ENCODE measurements at places on chromosomes 5 and 9.
A peak's percentile ranks its signal among the peaks of the same experiment; 100 is the strongest.

DNA sequence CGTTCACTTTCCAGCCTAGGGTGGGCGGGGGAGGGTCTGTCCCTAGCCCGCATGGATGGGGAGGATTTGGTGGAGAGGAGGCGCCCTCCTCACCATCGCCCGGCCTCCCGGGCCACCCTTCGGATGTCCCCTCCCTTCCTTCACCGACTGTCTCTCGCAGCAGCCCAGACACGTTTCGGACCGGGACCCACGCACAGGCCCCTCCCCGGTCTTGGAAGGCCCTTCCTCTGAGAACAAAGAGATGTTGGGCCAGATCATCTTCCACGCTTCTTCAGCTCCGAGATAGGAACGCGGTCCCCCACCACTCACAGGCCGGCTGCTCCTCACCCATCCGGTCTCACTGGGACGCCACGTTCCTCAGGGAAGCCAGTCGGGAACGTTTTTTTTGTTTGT is 640 bp upstream of the DPM2 start:
- no peak for DNase-seq

- DNase-seq: no peak
Observed at GRCh38 chr5:54988817-54989216, 3.4 kb upstream of the ESM1 start.

DNA sequence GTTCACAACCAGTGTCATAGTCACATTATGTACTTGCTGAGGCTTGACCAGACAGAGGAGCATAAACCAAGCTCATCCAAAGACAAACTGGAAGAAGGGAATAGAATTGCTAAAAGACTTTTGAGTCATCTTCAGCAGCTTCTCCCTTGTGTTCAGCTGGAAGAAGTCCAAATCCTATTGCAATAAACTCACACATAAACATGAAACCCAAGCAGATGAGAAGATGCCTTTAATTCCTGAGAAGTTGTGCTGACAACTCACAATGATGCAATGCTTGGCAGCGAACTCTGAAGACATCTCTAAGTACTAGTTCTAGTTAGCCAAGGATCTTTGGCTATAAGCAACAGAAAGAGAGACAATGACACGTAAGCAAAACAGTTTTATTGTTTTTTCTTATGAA is 642.1 kb downstream of the KCTD16 start:
- DNase-seq: no peak

DNA sequence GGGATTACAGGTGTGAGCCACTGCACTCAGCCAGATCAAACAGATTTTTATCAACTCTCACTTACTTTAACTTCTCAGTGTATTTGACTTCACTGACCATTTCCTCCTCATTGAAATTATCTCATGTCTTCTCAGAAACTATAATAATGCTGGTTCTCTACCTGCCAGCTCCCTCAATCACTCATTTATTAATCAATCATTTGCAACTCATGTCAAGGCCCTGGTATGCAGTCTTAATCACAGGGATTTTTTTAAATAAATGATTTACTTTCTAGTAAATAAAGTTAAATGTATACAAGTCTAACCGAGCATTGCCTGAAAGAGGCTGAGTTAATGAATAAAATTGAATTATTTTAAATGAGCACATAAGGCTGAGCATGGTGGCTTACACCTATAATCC is 63.3 kb downstream of the PLPP1 start:
- DNase-seq: no peak

GRCh38 chr9:16869882-16870595 is 431 bp downstream of the BNC2 start:
- DNase-seq: no peak

DNA sequence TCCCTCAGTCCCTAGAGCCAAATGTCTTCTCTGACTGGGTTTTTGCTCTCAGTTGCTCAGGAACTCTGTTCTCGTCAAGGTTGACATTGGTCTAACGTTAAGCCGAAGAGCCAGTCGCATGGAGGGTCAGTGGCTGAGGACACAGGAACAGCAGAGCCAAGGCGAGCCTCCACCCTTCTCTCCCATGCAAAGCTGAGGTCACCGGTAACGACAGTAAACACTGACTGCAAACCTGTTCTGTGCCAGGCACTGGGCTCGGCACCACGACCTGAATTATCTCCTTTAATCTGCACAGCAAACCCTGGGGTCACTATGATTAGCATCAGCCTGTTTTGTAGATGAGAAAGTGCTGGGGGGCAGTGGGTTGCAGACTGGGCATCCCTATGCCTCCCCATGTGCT is 171.0 kb downstream of the COL23A1 start:
- no peak for DNase-seq

GRCh38 chr5:75049456-75050351 is 2.7 kb downstream of the GCNT4 start:
- peak; percentile 52 for DNase-seq

- DNase-seq: no peak
Observed at GRCh38 chr9:31740705-31741104, 643.7 kb upstream of the ACO1 start.

- no peak for DNase-seq
Observed at GRCh38 chr5:106757672-106758071, 913.1 kb downstream of the EFNA5 start.

GRCh38 chr9:100466829-100467221 is 6.1 kb upstream of the TMEFF1 start:
- DNase-seq: no peak

GRCh38 chr5:124743602-124744169 is 2.8 kb downstream of the ZNF608 start:
- no peak for DNase-seq

DNA sequence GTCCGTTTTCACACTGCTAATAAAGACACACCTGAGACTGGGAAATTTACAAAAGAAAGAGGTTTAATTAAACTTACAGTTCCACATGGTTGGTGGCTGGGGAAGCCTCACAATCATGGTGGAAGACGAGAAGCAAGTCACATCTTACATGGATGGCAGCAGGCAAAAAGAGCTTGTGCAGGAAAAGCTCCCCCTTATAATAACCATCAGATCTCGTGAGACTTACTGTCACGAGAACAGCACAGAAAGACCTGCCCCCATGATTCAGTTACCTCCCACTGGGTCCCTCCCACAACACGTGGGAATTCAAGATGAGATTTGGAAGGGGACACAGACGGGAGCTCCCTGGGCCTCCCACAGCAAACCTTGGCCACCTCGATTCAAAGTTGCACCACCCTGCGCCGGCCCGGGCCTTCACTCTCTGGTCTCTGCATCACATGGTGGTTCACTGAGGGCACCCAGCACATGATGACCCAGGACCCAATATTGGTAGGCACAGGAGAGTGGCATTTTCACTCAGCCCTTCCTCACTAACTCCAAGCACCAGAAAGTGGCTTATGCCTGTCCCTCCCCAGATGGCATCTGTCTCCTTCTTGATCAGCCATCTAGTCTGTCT is 21.0 kb upstream of the TDRD7 start:
- DNase-seq: no peak

DNA sequence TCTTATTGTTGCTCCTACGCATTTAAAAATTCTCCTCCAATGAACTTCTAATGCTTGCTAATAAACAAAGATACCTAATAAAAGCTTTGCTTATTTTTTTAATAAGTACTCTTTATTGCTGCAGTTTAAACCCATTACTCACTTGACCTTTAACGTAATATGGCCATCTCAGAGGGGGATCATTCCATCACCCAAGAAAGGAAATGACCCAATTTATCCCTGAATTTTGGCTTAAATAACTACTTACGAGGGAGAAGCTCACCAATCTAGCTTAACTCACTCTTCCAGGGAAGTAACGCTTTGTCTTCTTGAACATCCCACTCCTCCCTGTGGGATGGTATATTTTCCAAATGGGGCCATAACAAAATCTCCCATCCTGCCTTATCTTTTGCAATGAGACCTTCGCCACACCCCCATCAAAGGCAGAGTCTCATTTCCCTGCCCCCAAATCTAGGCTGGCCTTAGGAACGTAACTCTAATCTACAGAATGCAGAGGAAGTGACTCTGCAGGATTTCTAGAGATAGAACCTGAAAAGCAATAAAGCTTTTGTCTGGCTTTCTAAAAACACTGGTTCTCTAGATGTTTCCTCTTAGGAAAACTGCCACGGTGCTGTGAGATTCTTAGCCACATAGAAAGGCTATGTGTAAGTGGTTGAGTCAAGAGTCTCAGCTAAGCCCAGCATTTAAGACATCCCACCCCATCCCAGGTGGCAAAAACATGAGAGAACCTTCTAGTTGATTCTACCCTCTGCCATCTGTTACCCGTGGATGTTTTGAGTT is 310.0 kb downstream of the ASTN2 start:
- no peak for DNase-seq

DNA sequence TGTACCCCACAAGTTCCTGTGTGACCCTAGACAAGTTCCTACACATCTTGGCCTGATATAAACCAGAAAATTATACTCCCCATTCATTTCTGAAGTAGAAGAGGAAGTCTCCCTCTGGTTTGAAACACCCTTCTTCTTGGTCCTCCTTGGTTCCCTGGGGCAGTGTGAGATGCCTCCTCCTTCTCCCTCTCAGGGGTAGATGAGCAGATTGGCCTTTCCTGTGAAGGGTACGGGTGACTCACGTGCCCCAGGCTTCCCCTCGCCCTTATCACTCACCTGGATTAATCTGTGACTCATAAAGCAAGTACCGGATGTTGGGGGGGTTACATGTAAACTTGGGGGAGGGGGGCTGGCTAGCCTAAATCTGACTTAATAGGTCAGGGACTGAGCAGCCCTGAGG is 11.1 kb upstream of the AQP3 start:
- peak; percentile 44 for DNase-seq

DNA sequence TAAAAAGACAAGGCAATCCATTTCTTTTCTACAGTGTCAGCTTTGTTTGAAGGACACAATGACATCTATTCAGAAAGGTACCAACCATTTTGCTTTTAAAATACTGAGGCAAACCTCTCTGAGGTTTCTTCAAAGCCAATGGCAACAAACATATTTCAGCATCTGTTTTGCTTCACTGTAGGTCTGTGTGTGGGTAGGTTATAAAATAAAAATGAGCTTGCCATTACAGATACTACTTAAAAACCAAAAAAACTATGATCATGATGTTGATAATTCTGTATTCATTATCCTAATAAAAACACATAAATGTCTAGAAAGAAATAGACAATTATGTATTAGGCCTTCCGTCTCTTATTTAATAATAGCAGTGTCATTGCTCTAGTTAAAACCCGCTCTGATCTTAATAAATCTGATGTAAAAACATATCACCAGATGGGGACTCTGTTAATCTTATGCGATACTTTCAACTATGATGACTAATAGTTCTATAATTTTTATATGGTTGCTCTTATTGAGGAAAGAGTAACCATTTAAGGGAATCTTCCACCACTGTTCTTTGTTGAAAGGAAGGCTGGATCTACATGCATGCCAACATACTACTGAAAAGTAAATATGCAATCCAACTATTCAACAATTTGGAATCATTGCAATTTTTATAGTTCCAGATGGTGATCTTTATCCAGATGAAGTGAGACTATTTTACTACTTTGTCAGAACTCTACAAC is 647.2 kb downstream of the PDE4D start:
- no peak for DNase-seq

GRCh38 chr5:145855763-145856267 is 17.0 kb downstream of the GRXCR2 start:
- no peak for DNase-seq

DNA sequence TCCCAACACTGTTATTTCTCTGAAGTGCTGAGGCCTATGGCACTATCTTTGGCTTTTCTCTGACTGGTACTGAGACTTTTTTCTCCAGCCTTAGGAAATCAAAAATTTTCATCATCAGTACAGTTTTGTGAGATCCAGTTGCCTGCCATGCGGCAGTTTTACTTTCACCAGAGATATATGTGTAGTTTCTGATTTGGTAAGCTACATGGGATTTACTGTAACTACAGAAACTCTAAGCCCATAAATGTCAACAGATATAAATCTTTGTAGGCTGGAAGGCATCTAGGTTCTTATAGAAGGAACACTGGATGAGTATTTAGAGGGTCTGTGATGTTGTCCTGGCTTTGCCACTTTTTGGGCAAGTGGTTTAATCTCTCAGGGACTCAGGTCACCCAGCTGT is 69.0 kb downstream of the DOCK2 start:
- DNase-seq: no peak

GRCh38 chr5:15564957-15565356 is 65.0 kb downstream of the FBXL7 start:
- no peak for DNase-seq

GRCh38 chr9:4229252-4229651 is 70.6 kb downstream of the GLIS3 start:
- no peak for DNase-seq

DNA sequence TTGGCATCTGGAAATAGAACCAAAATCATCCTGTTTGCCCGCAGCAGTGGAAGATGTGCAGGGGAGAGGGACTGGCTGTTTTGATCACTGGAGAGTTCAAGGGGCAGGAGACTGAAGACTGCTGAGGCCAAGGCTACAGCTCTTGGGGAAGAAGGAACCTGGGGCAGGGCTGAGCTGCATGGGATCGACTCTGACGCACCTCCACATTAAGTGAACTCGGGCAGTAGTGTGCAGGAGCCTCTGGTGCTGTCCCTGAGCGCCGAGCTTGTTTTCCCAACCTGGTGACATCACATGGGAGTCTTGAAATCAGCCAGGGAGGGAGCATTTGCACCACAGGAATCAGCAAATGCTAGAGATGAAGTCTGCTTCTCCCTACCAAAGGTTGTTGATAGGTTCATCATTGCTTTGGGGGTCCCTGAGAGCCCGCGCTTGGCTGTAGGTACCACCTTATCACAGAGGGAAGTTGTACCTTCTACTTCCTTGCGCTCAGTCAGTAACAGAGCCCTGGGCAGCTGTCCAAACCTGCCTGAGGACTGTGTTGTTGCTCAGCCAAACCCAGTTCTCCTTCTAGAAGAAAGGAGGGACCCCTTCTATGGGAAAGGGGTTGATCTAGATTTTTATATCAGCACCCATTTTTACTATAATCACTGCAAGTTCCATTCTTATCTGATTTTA is 52.3 kb upstream of the CTSL start:
- DNase-seq: no peak

DNA sequence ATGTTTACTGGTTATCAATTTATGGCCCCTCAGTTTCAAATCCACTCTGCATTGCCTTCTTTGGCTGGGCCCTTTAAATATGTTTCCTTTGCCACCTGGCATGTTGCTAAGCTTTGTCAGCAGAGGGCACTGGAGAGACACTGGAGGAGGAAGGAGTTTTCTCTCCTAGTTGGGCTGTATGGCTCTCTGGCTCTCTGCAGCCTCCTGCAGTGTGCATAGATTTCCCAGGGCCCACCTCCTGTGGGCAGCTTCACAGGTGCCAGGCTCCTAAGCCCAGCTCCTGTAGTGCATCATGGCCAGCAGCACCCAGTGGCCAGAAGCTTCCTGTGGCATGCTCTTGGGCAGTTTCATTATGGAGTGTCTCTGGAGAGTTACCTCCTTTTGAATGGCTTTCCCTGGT is 23.3 kb downstream of the CAVIN4 start:
- DNase-seq: peak; percentile 9

DNA sequence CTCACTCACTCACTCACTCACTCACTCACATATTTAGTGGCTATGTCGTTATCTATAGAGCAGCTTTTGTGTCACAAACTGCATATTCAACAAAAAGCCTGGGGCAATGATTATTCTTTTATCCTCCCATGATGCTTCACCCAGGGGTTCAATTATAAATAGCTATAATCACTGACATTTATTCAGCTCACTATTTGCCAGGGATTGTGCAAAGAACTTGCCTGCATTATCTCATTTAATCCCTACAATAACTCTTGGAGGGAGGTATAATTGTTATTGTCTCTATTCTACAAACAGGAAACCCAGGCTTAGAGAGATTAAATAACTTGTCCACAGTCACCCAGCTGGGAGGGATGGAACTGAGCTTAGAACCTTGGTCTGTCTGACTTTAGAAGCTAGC is 298.0 kb upstream of the MSX2 start:
- no peak for DNase-seq
